Liver (tissue), 10 donors: ENCODE measurements at places on chromosomes 3 and 15.

- no peak for DNase-seq
Measured at GRCh38 chr15:74565381-74566085, 24.5 kb downstream of the ARID3B start.

GRCh38 chr3:38648024-38648658 is 1.3 kb downstream of the SCN5A start:
- peak; percentile 24 for DNase-seq

DNA sequence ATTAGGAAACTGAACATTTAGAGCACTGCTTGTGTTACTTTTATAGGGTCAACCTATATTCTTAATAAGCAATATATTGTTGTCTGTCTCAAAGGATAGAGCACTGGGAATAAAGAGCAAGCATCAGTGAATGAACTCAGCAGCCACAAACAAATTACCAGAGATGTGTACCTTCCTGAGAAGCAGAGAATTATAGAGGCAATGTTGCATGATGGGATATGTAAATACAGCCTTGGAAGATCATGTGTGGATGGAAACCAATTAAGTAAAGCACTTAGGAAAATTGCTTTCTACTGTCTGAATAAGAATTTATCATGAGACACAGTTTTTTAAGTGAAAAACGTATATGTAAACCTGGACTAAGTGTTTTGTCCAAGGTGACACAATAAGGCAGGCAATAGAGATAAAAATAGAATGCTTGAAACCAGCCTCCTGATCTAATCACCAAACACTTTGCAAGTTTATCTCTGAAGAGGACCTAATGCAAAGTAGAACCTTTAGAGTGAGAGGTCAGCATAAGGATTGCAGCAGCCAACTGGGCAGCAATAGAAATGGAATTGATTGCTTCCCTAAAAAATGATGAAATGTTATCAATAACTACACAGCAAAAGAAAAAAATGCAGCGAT is 848.0 kb downstream of the TUSC7 start:
- DNase-seq, result no peak

DNA sequence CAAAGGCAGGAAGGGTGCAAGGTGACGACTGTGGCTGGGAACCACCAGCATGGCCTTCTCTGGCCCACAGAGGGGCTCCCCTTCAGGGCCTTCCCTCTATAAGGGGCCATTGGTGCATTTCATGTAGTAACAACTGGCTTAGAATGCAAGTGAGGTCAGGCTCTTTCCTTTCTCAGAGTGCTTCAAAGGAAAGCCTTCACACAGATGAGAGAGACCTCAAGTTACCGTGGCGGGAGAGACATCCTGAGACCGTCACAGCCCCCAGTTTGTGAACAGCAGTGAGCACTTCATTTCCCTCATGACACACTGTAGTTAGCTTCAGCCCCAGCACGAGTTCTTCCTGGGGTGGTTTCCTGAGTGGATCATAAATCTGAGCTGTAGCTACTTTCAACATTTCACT is 96.6 kb upstream of the LIMD1 start:
- DNase-seq, result no peak

DNA sequence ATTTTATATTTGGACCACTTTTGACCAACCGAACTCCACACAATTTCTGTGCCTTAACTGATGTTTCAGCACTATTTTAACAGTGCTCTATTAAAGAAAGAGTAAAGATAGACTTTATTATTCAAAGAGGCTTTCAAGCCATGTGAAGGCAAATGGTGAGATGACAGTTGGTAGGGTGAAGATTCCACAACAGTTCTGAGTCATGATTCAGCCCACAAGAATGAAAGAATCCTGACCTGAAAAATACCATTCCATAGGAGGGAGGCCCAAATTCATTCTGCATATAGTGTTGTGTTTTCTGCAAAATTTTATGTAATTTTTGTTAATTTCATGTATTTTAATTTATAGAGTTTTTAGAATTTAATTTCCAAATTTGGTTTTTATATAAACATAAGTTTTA is 135.6 kb upstream of the STAC start:
- DNase-seq, result no peak

DNA sequence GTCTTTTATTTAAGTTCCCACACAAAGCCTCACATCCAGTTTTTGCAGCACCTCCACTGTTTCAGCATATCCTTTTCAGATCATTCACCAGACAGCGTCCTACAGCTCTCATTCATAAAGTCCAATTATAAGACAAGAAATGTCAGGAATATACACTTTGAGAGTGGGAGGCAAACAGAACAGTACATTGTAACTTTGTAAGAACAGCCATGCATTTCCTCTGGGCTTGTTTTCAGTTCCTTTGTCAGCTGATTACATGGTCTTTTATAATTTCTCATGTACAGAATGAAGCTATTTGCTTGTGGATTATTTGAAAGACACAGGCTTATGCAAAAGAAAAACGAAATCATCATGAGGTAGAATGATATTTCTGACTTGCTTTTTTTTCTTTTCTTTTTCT is 85.7 kb downstream of the SOX2 start:
- no peak for DNase-seq

- DNase-seq, result no peak
Measured at GRCh38 chr3:179671747-179672242, 19.0 kb downstream of the USP13 start.

DNA sequence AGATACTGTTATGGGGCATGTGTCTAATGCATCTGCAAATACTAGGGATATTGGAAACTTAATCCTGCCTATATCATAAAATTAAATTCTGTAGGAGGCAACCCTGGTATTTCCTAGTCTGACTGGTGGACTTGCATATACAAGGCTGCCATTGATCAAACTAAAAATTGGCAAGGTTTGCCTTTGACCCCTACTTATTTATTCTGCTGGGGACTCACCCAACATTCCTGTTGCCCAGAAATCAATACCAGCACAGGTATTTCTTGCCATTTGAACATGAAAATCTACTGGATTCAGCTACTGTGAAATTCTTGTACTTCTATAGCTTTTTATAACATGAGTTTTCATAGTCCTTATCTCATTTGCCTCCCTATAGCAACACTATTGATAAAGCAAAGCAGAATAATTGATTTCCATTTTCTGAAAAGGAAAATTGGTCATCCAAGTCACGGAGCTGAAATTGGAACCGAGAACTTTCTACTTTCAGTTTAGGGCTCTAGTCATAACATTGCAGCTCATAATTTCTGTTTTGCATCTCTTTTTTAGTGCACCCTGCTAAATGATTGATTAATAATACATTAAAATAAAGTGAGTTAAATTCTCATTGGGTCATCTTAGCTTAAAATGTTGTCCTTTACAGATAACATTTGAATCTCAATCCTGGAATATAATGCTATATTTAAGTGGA is 365.2 kb downstream of the MFSD1 start:
- DNase-seq, result no peak

GRCh38 chr3:123432832-123433523 is 15.9 kb downstream of the ADCY5 start:
- no peak for DNase-seq

- DNase-seq, result no peak
Measured at GRCh38 chr15:61051569-61052031, 177.5 kb downstream of the RORA start.

DNA sequence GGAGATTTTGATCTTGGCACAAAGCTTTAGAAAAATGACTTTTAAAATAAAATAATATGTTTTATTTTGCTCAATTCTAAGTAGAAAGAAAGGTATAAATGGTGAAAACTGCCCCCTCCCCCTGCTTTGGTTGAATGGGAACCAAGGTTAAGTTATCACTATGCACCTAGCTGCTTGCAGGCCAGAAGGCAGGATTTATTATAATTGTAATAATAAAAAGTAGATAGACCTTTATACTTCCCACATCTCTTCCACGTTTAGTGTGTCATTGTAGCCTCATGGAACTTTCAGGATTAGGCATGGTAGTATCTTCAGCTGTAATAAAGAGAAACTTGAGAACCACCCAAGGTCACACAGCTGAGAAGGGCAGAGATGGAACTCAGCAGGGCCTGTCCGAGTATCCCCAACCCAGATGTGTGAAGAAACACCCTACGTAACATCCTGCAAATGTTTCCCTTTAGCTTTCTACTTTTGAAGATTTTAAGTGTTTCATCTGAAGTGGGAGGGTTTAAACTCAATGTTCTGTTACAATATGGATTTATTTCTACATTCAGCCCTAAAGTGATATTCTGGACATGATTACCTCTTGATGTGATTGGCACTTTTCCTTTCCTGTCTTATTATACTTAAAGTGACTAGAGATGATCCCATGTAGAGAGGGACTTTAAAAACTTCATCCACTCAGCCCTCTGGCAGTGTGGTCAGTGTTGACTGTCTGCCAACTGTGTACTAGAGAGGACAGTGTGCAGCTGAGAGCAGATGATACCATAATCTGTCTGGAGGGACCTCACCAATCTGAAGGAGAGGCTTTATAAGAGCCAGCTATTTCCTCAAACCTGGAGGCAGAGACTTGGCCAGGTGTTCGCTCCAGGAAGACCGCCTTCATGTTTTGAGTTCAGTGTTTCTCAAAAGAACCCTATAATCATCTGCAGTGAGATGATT is 282.5 kb upstream of the TRIM42 start:
- DNase-seq, result no peak

DNA sequence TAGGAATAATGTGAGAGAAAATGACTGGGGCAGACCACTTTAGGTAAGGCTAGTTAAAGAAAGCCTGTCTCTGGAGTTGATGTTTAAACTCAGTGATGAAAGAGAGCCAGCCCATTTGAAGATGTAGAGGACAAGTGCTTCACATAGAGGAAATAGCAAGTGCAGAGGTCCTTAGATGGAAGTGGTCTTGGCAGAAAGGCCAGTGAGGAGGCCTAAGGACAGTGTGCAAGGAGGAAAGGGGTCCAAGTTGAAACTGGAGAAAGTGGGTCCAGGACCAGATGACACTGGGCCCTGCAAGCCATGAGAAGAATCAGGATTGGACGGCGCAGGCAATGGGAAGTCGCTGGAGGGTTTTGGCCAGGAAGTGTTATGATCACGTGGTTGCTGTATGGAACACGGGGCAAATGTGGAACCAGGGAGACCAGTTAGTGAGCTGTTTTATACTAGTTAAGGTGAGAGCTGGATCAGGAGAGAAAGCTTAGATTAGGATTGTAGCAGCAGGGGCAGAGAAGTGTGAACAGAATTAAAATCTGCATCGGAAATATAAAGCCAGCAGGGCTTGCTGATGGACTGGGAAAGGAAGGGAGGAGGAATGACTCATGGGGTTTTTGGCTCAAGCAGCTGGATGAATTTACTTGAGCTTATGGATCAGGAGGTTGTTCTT is 48.0 kb upstream of the SCAANT1 start:
- DNase-seq, result no peak

GRCh38 chr15:74511583-74511982 is 29.4 kb upstream of the ARID3B start:
- DNase-seq, result no peak

GRCh38 chr3:111676211-111677006 is 81.3 kb upstream of the ZBED2 start:
- no peak for DNase-seq
